ENCODE measurements at places on chromosomes 5 and 9.

- DNase-seq = no peak
Measured at GRCh38 chr9:137365552-137366444, 57.2 kb downstream of the EXD3 start.

DNA sequence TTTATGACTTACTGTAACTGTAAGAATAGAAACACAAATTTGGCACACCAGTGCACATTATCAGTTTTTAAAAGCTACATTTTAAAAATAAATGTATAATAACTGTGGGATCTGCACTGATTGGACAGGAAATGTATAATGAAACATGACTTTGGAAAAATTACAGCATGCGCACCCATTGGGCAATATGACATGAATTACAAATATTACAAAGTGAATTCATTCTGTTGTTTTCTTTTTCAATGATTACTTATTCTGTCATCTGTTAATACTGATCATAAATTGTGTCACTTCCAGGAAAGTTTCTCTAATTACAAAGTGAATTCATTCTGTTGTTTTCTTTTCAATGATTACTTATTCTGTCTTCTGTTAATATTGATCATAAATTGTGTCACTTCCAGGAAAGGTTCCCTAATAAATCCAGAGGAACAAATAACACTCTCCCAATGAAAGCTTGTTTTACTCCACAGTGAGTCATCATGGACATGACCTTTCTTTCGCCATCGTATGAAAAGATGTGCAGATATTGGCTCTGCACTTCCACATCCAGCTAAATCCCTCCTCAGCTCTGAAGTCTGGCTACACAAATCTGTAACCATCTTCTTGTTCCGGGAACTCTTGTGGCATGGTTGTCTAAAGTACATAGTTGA lies 297.0 kb upstream of the HAPLN1 start:
- no peak for DNase-seq

DNA sequence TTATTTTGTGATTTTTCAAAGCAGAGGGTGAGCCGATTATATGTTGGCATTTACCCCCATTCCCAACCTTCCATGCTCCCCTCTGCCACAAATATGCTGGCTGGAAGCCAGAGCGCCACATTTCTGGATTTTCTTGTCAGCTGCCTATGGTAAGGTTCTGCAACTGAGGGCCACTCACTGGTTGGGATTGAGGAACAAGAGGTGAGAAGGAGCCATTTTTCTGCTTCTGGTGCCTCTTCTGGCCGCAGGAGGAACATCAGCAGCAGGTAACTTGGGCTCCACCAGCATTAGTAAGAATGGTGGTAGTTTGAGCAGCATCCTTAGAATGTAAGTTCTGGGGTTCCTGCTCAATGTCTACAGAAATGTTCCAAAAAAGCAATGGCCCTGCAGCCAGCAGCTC lies 159.5 kb upstream of the MAST4 start:
- no peak for DNase-seq

- no peak for DNase-seq
Measured at GRCh38 chr5:148540647-148541046, 113.7 kb downstream of the HTR4 start.

DNA sequence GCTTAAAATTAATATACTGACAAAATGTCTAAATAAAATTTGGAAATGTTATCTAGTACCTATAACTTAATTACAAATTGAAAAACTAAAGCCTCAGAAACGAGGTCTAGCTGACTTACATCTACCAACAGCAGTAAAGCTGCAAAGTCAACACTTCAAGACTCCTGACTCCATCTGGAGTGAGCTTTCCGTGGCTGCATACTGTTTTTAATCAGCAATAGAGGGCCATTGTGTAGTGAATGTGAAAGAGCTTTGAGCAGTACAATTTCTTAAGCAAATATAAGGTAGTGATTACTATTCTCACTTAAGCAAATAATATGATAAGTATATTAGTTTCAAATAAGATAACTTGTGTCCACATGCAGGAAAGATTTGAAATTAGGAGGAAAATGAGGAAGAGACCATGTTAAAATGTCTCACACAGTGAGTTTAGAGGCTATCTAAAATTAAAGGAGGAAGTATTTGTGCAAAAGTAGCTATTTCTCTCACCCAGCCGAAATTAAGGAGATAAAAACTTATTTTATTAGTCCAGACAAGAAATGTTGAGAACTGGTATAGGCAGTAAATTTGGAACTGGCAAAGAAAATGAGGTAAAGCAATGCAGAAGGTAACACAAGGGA lies 6.4 kb downstream of the SPINK6 start:
- DNase-seq = no peak

GRCh38 chr9:38380230-38380871 lies 12.2 kb upstream of the ALDH1B1 start:
- no peak for DNase-seq

- DNase-seq = no peak
Measured at GRCh38 chr9:132187121-132187620, 25.3 kb downstream of the NTNG2 start.

GRCh38 chr9:84207491-84207951 lies 133.0 kb downstream of the SLC28A3 start:
- DNase-seq = no peak

Measured in right forelimb (tissue), 1 donor.